Effector memory CD8-positive, alpha-beta T cell (primary cell): ENCODE measurements at places on chromosomes 6 and 20.

- H3K36me3 ChIP-seq, result peaks cover 6% of the 10 kb centered on the region
- no peaks in the 10 kb centered on the region for H3K4me1 ChIP-seq
- no peak overlapping the region for H3K4me3 ChIP-seq
- no peak overlapping the region for H3K27ac ChIP-seq
- no peak for DNase-seq
Measured at GRCh38 chr6:136901212-136901784, 20.8 kb upstream of the SLC35D3 start.

DNA sequence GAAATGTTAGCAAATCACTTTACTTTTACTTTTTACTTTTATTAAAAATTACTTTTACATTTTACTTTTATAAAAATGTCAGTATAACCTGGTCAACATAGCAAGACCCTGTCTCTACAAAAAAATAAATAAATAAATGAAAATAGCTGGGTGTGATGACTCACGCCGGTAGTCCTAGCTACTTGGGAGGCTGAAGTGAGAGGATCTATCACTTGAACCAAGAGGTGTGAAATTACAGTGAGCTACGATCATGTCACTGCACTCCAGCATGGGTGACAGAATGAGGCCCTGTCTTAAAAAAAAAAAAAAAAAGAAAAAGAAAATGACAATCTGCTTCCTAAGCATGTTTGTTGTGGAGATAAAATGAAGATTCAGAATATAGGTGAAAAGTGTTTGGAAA lies 31.0 kb upstream of the FBXO30 start:
- no peaks in the 10 kb centered on the region for H3K27me3 ChIP-seq
- no peak for DNase-seq
- H3K4me3 ChIP-seq, result no peak overlapping the region
- H3K27ac ChIP-seq, result peak overlapping the region; percentile 81

DNA sequence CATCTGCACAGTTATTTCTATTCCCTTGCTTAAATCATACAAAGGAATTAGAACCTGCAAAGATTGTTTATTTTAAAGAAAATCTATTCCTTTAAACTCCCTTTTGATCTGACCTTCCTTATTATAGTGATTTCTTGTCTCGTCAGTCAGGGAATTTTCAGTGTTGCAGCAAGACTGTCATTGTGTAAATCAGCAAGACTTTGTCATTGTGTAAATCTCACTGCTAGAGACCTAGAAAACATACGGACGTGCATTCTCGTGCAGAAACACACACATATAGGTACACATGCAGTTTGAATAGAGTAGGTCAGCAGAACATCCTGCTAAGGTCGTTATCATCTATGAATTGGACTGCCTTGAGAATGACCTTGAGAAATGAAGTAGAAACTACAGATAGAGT lies 6.2 kb upstream of the SGK1 start:
- no peaks in the 10 kb centered on the region for H3K4me1 ChIP-seq
- no peak overlapping the region for H3K27ac ChIP-seq
- H3K4me3 ChIP-seq, result no peak overlapping the region
- no peak for DNase-seq
- H3K27me3 ChIP-seq, result peaks cover 11% of the 10 kb centered on the region
- H3K36me3 ChIP-seq, result no peaks in the 10 kb centered on the region

DNA sequence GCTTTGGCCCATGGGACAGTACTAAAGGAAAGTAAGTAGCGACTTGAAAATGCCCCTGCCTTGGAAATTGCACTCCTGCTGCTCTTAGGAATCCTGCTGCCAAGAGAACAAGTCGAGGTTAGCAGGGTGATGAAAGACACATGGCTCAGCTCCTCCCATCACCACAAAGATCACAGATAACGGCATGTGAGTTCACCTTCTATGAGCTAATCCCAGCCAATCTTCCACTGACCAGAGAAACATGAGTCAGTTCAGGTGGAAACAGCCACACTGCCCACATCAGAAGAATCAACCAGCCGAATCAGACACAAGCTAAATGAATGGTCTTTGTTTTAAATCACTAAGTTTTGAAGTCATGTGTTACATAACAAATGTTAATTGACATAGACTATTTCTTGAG lies 106.3 kb downstream of the PRKN start:
- H3K4me1 ChIP-seq, result no peaks in the 10 kb centered on the region
- no peak overlapping the region for H3K27ac ChIP-seq
- H3K4me3 ChIP-seq, result no peak overlapping the region
- H3K27me3 ChIP-seq, result no peaks in the 10 kb centered on the region

DNA sequence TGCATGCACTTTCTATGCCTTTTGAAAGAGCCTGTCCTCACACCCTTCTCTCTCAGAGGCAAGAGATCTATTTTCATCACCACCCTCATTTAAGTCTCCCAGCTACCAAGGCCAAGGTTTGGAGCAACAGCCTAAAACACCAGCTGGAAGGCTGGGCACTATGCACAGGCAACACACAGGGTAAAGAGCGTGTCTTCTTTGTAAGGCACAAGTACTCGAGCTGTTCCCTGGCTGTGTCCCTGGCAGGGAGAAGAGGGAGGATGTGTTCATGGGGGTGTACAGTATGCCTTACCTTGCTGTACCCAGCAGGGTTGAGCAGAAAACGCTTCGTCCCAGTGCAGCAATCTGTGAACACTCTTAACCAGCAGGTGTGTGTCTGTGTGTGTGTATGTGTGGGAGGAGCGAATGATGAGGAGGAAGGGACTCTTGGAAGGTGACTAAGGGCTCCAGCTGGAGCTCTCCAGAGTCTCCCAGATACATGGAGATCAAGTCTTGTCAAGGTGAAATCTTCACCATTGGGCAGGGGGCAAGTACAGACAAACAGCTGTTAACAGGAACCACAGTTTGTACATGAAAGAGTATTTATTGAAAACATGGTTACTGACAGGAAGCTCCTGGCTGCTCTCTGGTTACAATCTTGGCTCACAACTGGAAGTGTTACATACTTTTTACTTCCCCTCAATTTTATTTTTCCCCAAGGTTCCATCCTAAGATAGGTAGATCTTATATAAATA lies 40.8 kb downstream of the ELMO2 start:
- H3K27ac ChIP-seq, result peak overlapping the region; percentile 86
- DNase-seq, result no peak
- peaks cover 56% of the 10 kb centered on the region for H3K36me3 ChIP-seq

GRCh38 chr6:5123296-5124143 lies 38.4 kb downstream of the PPP1R3G start:
- H3K27ac ChIP-seq, result no peak overlapping the region
- no peak overlapping the region for H3K4me3 ChIP-seq
- no peak for DNase-seq
- H3K27me3 ChIP-seq, result no peaks in the 10 kb centered on the region
- H3K4me1 ChIP-seq, result no peaks in the 10 kb centered on the region

DNA sequence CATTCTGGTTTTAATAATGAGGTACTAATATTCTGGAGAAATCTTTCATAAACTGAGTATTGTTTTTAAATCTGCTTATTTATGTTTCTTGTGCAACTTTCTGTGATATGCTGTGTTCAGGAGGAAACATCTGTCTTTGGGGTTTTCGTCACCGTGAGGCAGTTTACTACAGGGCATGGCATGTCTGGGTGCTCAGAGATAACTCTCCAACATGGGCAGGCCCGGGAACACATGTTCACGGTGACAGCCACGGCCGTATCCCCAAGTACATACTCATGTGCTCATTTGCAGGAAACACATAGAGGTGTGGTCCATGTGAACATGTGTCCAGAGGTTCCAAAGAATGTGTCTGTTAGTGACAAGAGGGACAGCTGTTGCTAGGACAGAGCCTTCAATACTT lies 62.1 kb upstream of the CNKSR3 start:
- peaks cover 2% of the 10 kb centered on the region for H3K36me3 ChIP-seq
- H3K4me3 ChIP-seq, result no peak overlapping the region
- H3K4me1 ChIP-seq, result no peaks in the 10 kb centered on the region
- H3K27ac ChIP-seq, result no peak overlapping the region

DNA sequence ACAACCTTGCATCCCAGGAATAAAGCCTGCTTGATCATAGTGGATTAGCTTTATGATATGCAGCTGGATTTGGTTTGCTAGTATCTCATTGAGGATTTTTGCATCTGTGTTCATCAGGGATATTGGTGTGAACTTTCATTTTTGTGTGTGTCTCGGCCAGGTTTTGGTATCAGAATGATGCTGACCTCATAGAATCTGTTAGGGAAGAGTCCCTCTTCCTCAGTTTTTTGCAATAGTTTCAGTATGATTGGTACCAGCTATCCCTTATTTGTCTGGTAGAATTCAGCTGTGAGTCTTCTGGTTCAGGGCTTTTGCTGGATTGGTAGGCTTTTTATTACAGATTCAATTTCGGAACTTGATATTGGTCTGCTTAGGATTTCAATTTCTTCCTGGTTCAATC lies 132.5 kb downstream of the ZFAND3 start:
- no peak overlapping the region for H3K4me3 ChIP-seq
- peaks cover 44% of the 10 kb centered on the region for H3K4me1 ChIP-seq
- no peak for DNase-seq
- H3K36me3 ChIP-seq, result no peaks in the 10 kb centered on the region
- no peaks in the 10 kb centered on the region for H3K27me3 ChIP-seq

DNA sequence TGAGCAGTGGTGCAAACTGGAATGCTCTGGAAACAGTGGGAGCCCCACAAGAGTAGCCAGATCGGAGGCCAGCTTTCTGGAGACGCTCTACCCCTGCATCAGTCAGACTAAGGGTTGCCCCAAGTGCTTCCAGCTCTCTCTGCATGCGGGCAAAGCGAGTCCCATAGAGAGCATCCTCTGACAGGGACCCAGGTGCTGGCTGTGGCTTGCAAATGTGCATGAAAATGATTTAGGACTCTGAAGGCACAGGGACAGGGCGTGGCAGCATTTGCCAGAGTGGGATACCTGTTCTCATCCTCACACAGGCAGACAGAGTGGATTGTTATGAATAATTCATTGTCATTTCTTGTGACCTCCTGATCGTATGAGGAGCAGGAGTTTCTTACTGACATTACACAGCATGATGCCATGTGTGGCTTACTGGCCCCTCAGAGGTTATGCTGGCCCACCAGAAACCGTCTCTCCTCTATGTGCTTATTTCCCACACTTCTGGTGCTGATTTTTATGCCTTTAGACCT lies 10.3 kb downstream of the RIN2 start:
- H3K27me3 ChIP-seq, result peaks cover 25% of the 10 kb centered on the region
- no peak for DNase-seq
- no peak overlapping the region for H3K4me3 ChIP-seq
- H3K36me3 ChIP-seq, result no peaks in the 10 kb centered on the region
- no peaks in the 10 kb centered on the region for H3K4me1 ChIP-seq

DNA sequence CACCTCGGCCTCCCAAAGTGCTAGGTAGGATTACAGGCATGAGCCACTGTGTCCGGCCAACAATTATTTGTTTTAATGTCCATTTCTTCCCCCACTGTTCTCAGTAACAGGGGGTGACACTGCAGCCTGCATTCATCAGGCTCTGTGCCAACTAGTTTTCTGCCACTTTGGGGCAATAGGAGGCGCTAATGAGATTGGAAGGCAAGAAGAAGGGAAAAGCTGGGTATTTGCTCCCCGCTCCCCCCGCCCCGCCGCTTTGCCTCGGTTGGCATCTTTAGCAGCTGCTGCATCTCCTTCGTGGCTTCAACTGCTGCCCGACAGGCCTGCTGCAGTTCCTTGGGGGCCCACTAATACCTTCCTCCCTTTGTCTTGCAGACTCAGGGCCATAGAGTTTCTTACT lies 35.0 kb upstream of the MDGA1 start:
- H3K27me3 ChIP-seq, result peaks cover 5% of the 10 kb centered on the region
- H3K36me3 ChIP-seq, result no peaks in the 10 kb centered on the region
- H3K4me3 ChIP-seq, result no peak overlapping the region
- no peak overlapping the region for H3K27ac ChIP-seq
- no peak for DNase-seq
